ENCODE measurements at places on chromosomes 5 and 9. TPM values are rescaled to one million over a fixed set of nuclear protein-coding genes. Genes with fewer than 3 reads are reported as not detected.

UHRF2 gene
- total RNA-seq = 23.8 TPM

SLC36A2 gene
- not detected for total RNA-seq

KCNIP1 gene
- total RNA-seq = not detected

TARS1 gene
- total RNA-seq = 140 TPM

TAF1L gene
- total RNA-seq = not detected

CCL27 gene
- not detected for total RNA-seq

RFESD gene
- 0.16 TPM for total RNA-seq

C9 gene
- total RNA-seq = not detected

RNF145 gene
- 50.1 TPM for total RNA-seq

SPATA31D4 gene
- total RNA-seq = not detected

CER1 gene
- total RNA-seq = not detected

CSF1R gene
- total RNA-seq = not detected

HACD4 gene
- total RNA-seq = 0.36 TPM

PCDHA3 gene
- not detected for total RNA-seq

SNCAIP gene
- total RNA-seq = not detected

NUDT2 gene
- 25.8 TPM for total RNA-seq

FAM221B gene
- not detected for total RNA-seq

KCNV2 gene
- total RNA-seq = not detected

HTR1A gene
- total RNA-seq = not detected

TAF11L10 gene
- not detected for total RNA-seq

AK8 gene
- total RNA-seq = 1.4 TPM

SPINK5 gene
- total RNA-seq = not detected

DMRT1 gene
- total RNA-seq = not detected

SMIM27 gene
- 2.9 TPM for total RNA-seq

BTNL9 gene
- total RNA-seq = not detected

BTNL3 gene
- not detected for total RNA-seq

MZB1 gene
- total RNA-seq = not detected

SLF1 gene
- 0.90 TPM for total RNA-seq

C9orf152 gene
- not detected for total RNA-seq

ZNF883 gene
- 1.8 TPM for total RNA-seq

LRRC19 gene
- total RNA-seq = not detected

GLRA1 gene
- not detected for total RNA-seq

DNAJB5 gene
- total RNA-seq = 4.9 TPM

ANKRD18A gene
- not detected for total RNA-seq

IFNA13 gene
- total RNA-seq = not detected
